ENCODE measurements at places on chromosomes 11 and 22.

DNA sequence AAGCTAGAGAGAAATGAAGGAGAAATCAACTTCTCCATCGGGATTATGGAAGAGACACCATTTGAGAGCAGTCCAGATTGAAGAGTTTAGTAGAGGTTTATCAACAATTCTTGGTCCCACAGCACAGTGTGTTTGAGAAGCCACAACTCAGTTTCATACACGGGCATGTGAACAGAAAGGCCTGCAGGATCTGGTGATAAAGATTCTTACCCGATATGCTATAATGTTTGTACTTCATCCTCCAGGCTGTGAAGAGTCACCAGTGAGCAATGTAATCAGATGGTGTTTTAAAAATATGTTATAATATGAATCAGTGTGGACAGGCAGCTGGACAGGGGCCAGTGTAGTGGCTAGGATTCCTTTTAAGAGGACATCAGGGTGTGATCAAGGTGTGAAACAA lies 29.7 kb upstream of the VWA5A start:
- no peak for DNase-seq

DNA sequence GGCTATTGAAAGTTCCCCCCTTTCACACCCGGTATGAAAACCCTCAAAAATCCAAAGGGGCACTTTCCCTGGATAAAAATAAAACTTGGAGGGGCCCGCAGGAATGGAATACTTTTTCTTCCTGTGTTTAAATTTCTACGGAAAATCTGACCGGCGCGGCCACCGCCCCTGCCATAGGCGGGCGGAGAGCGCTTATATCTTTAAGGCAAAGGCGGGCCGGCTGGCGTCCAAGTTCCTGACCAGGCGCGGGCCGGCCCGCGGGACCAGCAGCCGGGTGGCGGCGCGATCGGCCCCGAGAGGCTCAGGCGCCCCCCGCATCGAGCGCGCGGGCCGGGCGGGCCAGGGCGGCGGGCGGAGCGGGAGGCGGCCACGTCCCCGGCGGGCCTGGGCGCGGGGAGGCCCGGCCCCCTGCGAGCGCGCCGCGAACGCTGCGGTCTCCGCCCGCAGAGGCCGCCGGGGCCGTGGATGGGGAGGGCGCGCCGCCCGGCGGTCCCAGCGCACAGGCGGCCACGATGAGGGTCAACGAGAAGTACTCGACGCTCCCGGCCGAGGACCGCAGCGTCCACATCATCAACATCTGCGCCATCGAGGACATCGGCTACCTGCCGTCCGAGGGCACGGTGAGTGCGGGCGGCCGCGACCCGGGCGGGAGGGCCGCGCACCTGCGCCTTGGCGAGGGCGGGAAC lies at the start of gene ANO1:
ANO1 (plus strand) TSS at position 223 of the 686 bp plus-strand sequence; CDS start at position 513, 290 bp downstream.
- DNase-seq: no peak

- DNase-seq: no peak
These were observed 8.5 kb downstream of the DCHS1 start for GRCh38 chr11:6646918-6647679.

- DNase-seq: no peak
These were observed 4.7 kb upstream of the GRAMD1B start for GRCh38 chr11:123425367-123425766.

DNA sequence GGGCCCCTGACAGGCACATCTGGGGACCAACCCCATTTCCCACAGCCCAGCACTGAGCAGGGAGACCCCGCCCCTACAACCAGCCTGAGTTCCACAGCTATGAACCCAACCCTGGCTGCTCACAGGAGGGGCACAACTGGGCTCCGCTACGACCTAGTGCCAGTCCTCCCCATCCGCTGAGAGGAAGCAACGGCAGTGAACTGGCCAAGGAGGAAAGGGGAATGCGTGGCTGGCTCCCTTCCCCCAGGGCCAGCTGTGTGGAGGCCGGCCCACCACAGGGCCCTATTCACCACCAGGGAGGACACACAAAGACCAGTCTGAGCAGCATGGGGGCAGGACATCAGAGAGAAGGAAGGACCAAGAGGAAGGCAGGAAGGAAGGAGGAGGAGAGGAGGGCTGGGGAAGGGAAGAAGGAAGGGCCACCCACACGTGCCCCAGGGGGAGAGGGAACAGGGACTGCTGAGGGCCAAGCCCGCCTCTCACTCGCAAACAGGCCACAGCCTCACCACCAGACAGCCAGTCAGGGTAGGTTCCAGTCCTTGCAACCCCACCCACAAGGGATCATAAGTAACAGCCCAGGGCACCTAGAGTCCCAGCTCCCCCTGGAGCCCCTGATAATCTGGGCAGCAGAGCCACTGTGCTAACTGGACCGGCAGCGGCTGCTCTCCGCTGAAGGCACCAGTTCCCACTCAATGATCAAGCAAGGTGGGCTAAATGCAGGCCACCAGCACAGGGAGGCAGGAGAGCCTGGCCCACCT lies 8.5 kb upstream of the GAL3ST1 start:
- no peak for DNase-seq

- no peak for DNase-seq
These were observed 101.6 kb upstream of the B3GAT1 start for GRCh38 chr11:134513585-134514120.

DNA sequence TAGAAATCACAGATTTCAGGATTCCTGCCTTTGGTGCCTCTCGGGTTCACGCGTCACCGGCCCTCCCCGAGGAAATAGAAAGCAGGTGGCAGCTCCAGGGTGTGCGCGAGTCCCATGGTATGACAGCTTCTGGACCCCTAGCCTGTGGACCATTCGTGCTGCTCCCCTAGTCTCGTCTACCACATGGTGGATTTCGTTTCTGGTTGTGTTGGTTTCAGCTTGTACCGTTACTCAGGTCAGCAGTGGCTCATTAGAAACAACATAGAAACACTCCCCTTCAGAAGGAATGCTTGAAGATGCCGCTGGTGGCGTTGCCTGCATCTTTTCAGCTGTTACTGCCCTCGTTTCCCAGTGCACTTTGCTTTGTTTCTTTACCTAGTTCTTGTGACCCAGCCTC lies 700 bp downstream of the TTC17 start:
- no peak for DNase-seq

GRCh38 chr11:37907436-37908218 lies 1309.6 kb upstream of the RAG2 start:
- no peak for DNase-seq
